ENCODE measurements at places on chromosomes 5 and 9. TPM values are rescaled to one million over a fixed set of nuclear protein-coding genes. Genes with fewer than 3 reads are reported as not detected.

DNA sequence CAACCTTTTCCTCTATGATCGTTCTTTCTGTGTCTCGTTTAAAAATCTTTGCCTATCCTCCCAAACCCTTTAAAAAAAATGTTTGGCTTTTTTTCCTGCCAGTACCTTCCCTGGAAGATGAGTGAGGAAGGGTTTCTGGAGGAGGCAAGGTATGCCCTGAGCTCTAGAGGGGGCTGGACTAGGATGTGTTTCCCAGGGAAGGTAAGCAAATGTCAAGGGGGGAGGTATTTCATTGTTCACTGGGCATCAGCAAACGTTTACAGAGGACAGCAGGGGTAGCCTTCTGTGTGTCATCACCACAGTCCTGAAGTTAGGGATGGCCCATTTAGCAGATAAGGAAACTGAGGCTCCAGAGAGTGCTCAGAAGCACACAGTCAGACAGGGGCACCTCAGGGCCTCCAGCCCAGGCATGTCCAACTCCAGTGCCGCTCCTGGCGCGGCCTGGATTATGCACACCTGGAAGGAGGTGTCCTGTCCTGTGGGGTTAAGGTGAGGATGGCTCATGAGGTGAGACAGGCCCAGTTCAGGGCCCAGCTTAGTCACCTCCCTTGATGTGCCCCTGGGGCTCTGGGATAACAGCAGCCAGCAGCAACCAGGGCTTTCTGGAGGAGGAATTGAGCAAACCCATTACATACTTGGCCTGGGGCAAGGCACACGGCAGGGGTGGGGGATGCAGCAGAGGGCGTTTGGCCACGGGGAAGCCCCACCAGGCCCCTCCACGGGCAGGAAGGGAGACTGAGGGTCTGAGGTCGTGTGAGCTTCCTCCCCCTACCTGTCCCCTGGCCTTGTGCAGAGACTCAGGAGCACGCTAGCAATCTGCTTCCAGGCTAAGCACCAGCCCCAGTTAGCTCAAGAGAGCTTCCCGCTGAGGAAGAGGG is 100.3 kb upstream of the LMX1B start:
- no peak overlapping the region for H3K4me3 ChIP-seq
- peaks cover 23% of the 10 kb centered on the region for H3K4me1 ChIP-seq
- no peaks in the 10 kb centered on the region for H3K36me3 ChIP-seq
- H3K27me3 ChIP-seq = peaks cover 20% of the 10 kb centered on the region

- peaks cover 12% of the 10 kb centered on the region for H3K4me1 ChIP-seq
- no peaks in the 10 kb centered on the region for H3K27me3 ChIP-seq
- no peak overlapping the region for H3K4me3 ChIP-seq
- no peak for DNase-seq
- H3K36me3 ChIP-seq = no peaks in the 10 kb centered on the region
These were observed 16.2 kb downstream of the ISOC1 start for GRCh38 chr5:129110742-129111141.

DNA sequence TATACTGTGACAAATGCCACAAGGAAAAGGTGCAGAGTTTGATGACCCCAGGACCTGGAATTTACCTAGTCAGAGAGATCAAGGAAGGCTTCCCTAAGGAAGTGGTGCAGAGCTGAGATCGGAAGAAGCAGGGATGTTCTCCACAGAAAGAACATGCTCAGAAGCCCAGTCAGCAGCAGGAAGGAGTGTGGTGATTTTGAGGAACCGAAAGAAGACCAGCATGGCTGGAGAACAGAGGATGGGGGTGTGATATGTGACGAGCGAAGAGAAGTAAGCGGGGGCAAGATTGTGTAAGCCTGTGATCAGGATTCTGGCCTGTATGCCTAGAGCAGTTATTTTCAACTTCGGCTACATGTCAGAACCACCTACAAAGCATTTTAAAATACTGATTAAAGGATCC is 18.7 kb upstream of the PIK3R1 start:
- no peaks in the 10 kb centered on the region for H3K36me3 ChIP-seq
- H3K4me1 ChIP-seq = peaks cover 7% of the 10 kb centered on the region
- H3K27me3 ChIP-seq = peaks cover 2% of the 10 kb centered on the region
- no peak overlapping the region for H3K27ac ChIP-seq

- H3K27ac ChIP-seq = no peak overlapping the region
- peak overlapping the region; percentile 30 for H3K4me3 ChIP-seq
- no peaks in the 10 kb centered on the region for H3K27me3 ChIP-seq
- H3K36me3 ChIP-seq = no peaks in the 10 kb centered on the region
These were observed 225.3 kb downstream of the MCTP1 start for GRCh38 chr5:95059636-95060035.

GRCh38 chr5:59209758-59210359 is 627.0 kb downstream of the RAB3C start:
- H3K27me3 ChIP-seq = peaks cover 6% of the 10 kb centered on the region
- no peak for DNase-seq

DNA sequence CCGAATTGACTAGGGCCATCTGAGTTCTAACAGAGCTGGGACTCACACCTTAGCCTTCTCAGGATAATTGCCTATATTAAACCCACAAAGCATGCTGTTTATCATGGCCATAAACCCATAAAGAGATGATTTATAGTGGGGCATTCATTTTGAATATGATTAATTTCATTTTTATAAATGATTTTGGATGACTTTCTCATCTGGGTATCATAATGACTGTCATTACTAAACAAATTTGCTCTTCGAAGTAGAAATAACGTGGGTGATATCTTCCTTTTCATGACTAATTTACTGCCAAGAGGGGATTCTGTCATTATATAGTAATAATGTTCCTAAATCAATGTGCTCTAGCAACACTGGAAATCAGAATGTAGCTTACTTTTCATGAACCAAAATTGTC is 498.2 kb downstream of the CDH12 start:
- no peaks in the 10 kb centered on the region for H3K4me1 ChIP-seq
- H3K27ac ChIP-seq = no peak overlapping the region
- no peaks in the 10 kb centered on the region for H3K27me3 ChIP-seq
- H3K36me3 ChIP-seq = no peaks in the 10 kb centered on the region
- DNase-seq = no peak
- H3K4me3 ChIP-seq = no peak overlapping the region

DNA sequence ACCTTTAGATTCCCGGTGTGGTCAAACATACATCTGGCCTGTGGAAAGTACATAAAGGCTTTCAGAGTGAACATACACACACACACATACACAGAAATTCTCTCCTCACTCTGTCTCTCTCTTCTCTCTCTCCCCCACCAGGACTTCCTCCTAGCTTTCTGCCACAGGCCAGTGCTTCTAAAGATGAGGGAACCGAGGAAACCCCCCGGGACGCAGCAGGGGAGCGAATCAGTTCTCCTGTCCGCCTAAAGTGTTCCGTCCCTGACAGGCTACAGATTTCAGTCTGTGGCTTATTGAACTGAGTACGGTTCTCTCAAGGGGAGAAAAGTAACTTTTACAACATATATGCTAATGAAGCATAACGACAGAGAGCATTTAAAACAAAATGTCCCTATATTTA is 75.8 kb downstream of the MED27 start:
- H3K27me3 ChIP-seq = peaks cover 5% of the 10 kb centered on the region
- no peak overlapping the region for H3K27ac ChIP-seq
- H3K4me1 ChIP-seq = peaks cover 76% of the 10 kb centered on the region
- no peak for DNase-seq

DNA sequence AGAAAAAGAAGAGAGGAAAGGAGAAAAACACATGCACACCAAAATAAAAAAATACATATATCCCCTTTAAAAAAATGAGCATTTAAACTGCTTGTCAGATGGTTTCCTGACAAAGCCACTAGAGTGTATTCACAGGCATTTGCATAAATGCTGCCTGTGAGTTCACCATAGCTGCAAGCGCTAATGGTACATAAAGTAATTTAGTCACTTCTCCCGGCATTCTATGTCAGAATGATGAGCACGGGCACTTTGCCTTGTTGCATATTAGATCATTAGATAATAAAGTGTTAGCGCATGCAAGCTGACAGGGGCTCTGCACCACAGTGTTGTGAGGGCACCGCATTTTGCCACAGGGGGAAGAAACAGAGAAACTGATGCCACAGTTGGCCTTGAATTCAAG is 280.6 kb downstream of the EBF1 start:
- peaks cover 4% of the 10 kb centered on the region for H3K27me3 ChIP-seq
- no peaks in the 10 kb centered on the region for H3K36me3 ChIP-seq
- H3K27ac ChIP-seq = no peak overlapping the region
- H3K4me3 ChIP-seq = no peak overlapping the region
- DNase-seq = no peak
- H3K4me1 ChIP-seq = no peaks in the 10 kb centered on the region

DNA sequence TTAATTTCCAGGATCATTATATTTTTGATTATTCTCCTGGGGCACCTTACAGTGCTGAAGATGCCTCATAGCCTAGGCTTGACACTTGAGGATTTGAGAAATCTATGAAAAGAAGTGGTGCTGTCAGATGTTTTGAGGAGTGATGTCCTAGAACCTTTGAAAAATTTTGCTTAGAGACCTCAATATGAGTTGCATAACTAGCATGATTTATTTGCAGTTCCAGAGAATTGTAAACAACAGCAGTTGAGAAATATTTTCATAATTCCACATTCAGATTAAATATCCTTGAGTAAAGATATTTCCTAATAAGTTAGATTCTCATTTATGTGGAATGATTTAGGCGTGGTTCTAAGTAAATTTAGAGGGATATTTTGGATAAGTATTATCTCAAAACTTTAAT is 225.8 kb downstream of the ADAMTSL1 start:
- DNase-seq = no peak
- no peaks in the 10 kb centered on the region for H3K4me1 ChIP-seq
- H3K27ac ChIP-seq = no peak overlapping the region
- H3K36me3 ChIP-seq = peaks cover 58% of the 10 kb centered on the region
- H3K27me3 ChIP-seq = no peaks in the 10 kb centered on the region

DNA sequence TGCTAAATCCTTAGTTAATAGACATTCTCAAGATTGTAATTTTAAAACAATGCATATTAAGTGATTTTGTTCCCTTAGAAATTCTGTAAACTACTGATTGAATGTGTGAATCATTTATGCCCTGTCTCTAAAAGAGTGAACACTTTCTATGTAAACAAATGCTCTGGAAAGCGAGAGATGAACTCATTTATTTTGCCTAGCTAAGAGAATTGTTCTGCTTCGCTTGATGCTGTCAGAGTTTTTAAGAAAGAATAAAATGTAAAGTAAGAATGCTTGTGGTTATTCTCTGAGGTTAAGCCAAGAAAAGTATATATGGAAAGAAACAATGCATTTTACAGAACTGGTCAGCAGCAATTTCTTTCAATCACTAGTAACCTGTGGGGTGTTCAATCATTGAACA is 347.4 kb upstream of the NUDT12 start:
- H3K4me3 ChIP-seq = no peak overlapping the region
- H3K4me1 ChIP-seq = no peaks in the 10 kb centered on the region
- no peak overlapping the region for H3K27ac ChIP-seq
- no peak for DNase-seq

DNA sequence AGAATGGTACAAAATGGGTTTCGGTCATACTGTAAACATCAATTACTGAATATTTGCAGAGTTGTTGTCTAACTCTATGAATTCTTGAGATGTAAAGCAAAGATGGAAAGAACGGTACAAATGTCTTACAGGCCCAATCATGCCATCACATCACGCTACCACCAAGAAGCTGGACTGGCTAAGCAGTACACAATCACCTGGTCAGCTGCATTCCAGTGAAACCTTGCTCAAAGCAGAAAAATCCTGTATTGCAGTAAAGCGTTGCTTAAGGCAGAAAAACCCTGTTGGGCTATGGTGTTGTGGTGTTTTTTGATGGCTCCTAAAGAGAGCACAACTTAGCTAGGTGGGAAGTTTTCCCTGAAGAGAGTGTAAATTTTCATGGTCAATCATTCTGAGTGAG is 112.6 kb upstream of the RASA1 start:
- DNase-seq = no peak
- no peaks in the 10 kb centered on the region for H3K27me3 ChIP-seq
- peaks cover 4% of the 10 kb centered on the region for H3K36me3 ChIP-seq
- H3K4me3 ChIP-seq = no peak overlapping the region
- H3K4me1 ChIP-seq = peaks cover 55% of the 10 kb centered on the region

DNA sequence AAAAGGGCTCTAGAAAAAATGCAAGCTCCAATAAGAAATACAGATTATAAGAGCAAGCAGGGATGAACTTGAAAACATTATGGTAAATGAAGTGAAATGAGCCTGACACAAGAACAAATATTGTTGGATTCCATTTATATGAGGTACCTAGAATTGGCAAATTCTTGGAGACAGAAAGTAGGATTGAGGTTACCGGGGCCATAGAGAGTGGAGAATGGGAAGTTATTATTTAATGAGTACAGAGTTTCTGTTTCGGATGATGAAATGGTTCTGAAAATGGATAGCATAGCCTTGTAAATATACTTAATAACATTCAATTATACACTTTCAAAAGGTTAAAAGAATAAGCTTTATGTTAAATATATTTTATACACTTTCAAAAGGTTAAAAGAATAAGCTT is 75.6 kb upstream of the SLC12A2 start:
- H3K36me3 ChIP-seq = no peaks in the 10 kb centered on the region
- no peak overlapping the region for H3K27ac ChIP-seq
- no peak overlapping the region for H3K4me3 ChIP-seq
- H3K4me1 ChIP-seq = peaks cover 7% of the 10 kb centered on the region

DNA sequence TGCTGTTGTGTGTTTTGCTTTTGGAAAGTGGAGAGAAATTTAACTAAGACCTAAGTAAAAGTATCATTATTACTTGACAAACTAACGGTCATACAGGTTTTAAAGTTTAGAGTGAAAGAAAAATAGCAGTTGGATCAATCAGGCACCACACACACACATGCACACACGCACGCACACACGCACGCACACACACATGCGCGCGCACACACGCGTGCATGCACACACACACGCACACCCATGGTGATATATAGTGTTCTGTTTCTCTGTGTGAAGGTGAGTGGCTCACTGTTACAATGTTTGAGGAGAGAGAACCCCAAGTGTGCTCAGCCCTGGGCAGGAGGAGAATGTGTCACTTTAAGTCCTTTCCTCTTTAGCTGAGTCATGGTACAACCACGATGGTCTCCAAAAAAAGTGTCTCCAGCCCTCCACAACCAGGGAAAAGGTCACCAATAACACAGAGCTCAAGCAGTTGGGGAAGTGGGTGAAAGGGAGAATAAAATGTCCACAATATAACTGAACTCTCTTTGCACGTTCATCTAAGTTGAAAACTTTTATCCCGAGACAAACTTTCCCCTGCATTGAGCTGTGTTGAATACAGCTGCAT is 3.2 kb downstream of the ZNF366 start:
- peaks cover 3% of the 10 kb centered on the region for H3K27me3 ChIP-seq
- H3K4me1 ChIP-seq = peaks cover 70% of the 10 kb centered on the region
- DNase-seq = peak; percentile 48
- peak overlapping the region; percentile 40 for H3K4me3 ChIP-seq
- H3K27ac ChIP-seq = peak overlapping the region; percentile 55

DNA sequence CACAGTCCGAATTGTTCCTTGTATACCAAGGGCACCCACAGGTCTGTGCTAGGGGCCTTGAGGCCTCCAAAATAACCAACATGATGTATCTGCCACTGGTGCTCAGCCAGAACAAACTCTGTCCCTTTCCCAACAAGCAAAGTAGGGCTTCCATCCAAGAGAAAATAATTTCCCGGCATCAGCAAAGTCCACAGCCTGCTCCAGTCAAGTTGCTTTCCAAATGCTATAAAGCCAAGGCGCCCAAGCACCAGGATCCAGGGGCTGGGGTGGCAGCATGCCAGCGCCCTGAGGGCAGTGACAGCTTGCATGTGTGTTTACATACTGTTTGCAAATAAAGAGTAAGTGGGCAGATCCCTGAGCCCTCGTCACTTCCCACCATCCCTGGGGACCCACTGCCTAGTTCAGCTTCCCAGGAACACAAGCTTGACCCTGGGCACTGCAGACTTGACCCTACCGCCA is 155.9 kb downstream of the ERCC6L2 start:
- no peak overlapping the region for H3K4me3 ChIP-seq
- peaks cover 29% of the 10 kb centered on the region for H3K27me3 ChIP-seq
- no peak for DNase-seq
- no peaks in the 10 kb centered on the region for H3K4me1 ChIP-seq
- H3K36me3 ChIP-seq = no peaks in the 10 kb centered on the region

Gene PCDHGB2
- 4.4 TPM for total RNA-seq

Gene GFRA3
- not detected for total RNA-seq

Gene C5orf22
- 23.7 TPM for total RNA-seq

Gene TMEM252
- not detected for total RNA-seq

Gene KLF4
- total RNA-seq = 2.7 TPM

Data from HFFc6 (cell line).